Activated CD4-positive, alpha-beta T cell treated with anti-CD3 and anti-CD28 coated beads, Interleukin-2, amount 10 ng/mL, durations not matched to agents 7 days and 5 days (primary cell): ENCODE measurements at places on chromosomes 2 and 18.

GRCh38 chr2:9356261-9356660 is 67.1 kb downstream of the ITGB1BP1 start:
- DNase-seq, result no peak

GRCh38 chr2:176035013-176035691 is 33.1 kb upstream of the LNPK start:
- no peak for DNase-seq

DNA sequence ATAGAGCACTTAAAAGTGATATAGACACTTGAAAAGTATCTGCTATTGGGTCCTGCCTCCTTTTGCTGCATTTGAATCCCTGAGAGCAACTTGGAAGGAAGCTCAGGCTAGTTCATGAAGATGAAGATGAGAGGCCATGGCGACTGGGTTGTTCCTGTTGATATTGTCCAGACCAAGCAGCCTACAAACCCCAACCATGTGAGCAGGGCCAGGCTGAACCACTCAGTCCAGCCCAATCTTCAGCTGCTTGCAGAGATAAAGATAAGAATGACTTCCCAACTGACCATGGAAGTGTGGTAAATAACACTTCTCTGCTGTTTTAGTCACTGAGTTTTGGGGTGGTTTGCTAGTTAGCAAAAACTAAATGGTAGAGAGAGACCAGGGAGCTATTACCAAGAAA is 417.6 kb downstream of the SOX11 start:
- DNase-seq, result no peak

GRCh38 chr2:132681766-132682165 is 11.8 kb upstream of the LYPD1 start:
- no peak for DNase-seq

- DNase-seq, result no peak
Measured at GRCh38 chr2:105896765-105897163, 152.1 kb downstream of the NCK2 start.

GRCh38 chr2:105763076-105763475 is 18.4 kb downstream of the NCK2 start:
- no peak for DNase-seq

- no peak for DNase-seq
Measured at GRCh38 chr2:63035169-63035568, 15.5 kb upstream of the OTX1 start.

GRCh38 chr18:54239091-54239490 is 14.6 kb upstream of the MBD2 start:
- DNase-seq, result no peak

- DNase-seq, result no peak
Measured at GRCh38 chr2:198186257-198186656, 381.9 kb downstream of the PLCL1 start.

- DNase-seq, result no peak
Measured at GRCh38 chr2:27407798-27408491, 1.4 kb downstream of the PPM1G start.

- no peak for DNase-seq
Measured at GRCh38 chr18:2028986-2029385, 542.3 kb downstream of the METTL4 start.

DNA sequence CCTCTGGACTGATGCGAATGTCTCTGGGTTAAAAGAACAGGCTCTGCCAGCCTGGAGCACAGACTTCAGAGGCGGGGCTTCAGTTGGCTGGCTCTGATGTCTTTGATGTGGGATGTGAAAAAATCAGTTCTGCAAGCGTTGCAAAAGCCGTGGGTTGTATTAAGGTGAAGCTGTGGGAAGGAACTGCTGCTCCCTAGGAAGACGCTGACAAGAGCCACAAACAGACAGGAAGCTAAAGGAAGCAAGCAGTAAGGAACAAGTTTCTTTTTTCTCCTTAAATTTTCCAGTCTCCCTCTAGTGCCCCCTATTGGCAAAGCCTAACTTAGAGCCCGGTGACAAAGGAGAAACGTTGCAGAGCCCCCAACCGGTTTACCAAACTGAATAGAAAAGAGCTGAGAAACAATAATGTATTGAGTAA is 239.0 kb downstream of the CCDC178 start:
- peak; percentile 5 for DNase-seq

DNA sequence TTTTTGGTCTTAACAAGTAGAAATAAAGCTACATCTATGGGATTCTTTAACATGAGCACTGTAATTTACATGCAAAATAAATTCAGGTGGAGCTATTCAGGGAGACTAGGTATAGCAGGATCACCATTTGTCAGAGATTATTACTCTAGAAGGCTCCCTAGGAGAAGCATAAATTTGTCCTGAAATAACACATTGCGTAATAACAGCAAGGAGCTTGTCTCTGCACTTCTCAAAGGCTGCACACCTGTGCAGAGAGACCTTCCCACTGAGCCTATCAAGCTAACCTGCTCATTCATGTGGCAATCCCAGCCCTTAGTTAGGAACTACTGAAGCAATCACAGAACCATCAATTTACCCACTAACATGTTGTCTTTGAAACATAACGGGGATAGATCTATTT is 437.4 kb upstream of the MC4R start:
- no peak for DNase-seq

- DNase-seq, result no peak
Measured at GRCh38 chr18:39806525-39806924, 2148.5 kb upstream of the PIK3C3 start.

GRCh38 chr2:105593221-105593967 is 151.3 kb upstream of the NCK2 start:
- DNase-seq, result no peak

GRCh38 chr2:877747-878146 is 72.9 kb upstream of the SNTG2 start:
- no peak for DNase-seq

GRCh38 chr2:239587841-239588240 is 187.0 kb upstream of the HDAC4 start:
- DNase-seq, result no peak
